MM.1S (cell line): ENCODE measurements at places on chromosomes 6 and 20.

GRCh38 chr6:119250036-119250435 lies 99.5 kb downstream of the MAN1A1 start:
- DNase-seq: no peak

DNA sequence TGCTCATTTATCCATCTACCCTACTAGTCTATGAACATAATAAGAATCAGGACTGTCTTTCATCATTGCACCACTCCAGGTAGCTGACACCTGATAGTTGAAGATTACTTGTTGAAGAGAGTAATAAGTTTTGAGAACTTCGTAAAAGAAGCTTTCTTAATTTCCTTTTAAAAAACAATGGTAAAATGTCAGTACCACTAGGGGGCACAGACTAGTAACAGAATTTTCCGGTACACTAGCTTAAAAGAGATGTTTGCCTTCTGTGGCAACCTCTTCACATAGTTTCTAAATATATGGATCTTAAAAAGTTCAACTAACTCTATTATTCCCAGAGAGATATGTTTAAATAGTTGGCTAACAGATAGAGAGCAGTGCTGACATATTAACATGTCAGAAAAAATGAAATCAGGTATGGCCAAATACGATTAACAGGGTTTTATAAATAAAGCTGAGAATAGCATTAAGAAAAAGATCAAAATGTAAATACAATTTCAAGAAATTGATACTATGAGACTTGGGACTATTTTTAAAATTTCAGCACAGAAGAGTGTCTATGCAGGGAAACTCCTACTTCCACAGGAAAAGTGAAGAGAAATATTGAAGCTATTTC lies 5.4 kb upstream of the KCNQ5 start:
- DNase-seq: peak; percentile 49

DNA sequence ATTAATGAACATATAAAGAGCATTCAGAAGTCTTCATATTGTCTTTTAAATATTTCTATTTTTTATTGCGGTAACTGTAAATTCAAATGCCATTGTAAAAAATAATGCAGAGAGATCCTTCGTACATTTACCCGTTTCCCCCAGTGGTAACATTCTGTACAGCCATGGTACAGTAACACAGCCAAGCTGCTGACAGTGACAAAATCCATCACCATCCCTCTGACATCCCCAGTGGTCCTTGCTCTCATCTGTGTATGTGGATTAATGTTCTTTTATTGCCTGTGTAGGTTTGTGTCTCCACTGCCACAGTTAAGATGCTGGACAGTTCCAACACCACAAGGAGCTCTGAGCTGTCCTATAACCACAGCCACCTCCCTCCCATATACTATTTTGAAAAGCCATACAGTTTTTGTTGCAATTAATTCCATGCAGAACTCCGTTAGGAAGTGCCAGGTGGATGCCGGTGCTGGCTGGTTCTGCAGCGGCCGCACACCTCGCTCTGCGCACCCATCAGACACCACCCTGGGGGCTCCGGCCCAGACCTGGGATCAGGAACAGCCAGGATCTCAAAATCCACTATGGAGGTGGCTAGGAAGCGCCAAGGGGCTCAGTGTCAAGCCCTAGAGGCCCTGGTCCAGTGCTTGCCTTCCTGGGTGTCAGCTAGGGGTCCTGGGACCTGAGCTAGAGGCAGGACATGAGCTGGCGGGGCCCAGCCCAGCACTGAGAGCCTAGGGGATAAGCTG lies 93.1 kb upstream of the PMEPA1 start:
- no peak for DNase-seq

- DNase-seq: no peak
These were observed 10.3 kb upstream of the PRSS16 start for GRCh38 chr6:27237089-27237803.

- peak; percentile 27 for DNase-seq
These were observed 5.7 kb upstream of the RBPJL start for GRCh38 chr20:45300961-45301360.

GRCh38 chr6:43996618-43997344 lies 130.5 kb downstream of the MRPL14 start:
- no peak for DNase-seq

- DNase-seq: peak; percentile 10
These were observed 91.4 kb downstream of the CEBPB start for GRCh38 chr20:50281831-50282591.

DNA sequence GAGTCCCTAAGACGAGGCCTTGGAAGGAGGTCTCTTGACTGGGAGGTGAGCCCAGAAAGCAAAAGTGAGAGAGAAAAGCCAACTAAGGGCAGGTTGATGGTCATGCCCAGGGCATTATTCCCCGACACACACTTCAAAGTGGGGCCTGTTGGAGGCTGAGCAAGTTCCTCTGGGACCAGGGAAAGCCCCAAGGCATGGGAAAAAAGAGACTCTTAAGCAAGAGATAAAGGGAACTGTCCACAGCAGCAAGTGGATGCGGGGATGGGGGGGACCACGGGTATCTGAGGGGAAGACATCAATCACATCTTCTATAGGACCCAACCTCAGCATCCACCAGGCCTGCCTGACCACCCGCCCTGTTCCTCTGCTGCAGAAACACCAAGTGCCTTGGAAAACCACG lies 119.9 kb upstream of the MAFB start:
- no peak for DNase-seq

DNA sequence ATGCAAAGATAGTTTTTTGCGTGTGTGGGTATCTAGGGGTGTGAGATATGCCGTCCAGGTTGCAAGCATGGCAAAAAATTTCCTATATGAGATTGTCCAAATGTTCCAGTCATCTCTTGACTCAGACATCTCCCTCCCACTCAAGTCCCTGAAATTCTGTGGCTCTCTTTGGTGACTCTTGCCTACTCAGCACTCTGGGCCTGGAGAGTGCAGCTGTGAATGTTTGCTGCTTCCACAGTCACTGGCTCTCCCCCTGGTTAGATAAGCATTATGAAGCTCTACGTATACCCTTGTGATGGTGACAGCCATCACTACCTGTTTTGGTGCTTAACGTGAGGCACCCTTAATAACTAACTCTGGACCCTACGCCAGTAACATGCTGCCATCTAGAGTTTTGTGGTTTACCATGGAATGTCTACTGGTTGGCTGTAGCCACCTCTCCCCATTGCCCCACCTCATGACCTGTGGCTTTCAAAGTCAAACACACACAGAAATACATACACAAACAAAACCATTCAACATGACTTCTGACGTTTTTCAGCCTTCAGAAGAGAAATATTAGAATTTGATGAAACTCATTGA lies 621.9 kb upstream of the CITED2 start:
- peak; percentile 83 for DNase-seq

- DNase-seq: no peak
These were observed 207.0 kb downstream of the THBS2 start for GRCh38 chr6:169046483-169047192.

DNA sequence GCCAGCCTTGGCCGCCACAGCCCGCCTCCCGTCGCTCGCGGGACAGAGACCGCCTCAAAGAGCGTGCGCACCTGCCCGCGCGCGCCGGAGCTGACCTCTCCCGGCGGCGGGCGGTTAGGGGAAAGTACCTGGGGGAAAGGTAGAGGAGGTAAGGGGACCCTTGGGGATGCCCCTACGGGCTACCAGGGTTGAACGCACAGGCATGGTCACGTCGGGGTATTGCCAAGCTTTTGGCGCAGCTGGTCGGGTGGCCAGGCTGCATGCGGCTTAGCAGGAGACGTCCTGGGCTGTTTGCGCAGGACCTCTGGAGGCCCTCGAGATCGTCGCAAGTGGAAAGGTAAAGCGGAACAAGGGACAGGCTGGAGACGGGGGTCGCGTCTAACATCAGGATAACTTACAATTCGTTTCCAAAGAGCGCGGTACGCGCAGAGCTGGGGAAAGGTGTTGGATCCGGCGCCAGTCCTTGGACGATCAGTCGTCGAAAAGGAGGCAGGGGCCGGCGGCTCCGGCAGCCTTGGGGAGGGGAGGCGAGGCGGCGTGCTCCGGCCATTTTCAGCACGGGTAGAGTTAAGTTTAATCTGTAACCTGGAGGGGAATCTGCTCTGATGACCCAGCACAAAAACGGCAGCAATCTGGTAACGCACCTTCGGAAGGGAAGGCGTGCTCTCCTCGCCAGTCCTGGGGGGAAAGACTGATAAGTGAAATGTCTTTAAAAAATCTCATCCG lies 9.0 kb downstream of the GNAS-AS1 start:
- no peak for DNase-seq

GRCh38 chr6:16277101-16277981 lies 39.0 kb downstream of the GMPR start:
- DNase-seq: peak; percentile 57

- DNase-seq: peak; percentile 76
These were observed 60.2 kb downstream of the GCLC start for GRCh38 chr6:53484476-53485280.

DNA sequence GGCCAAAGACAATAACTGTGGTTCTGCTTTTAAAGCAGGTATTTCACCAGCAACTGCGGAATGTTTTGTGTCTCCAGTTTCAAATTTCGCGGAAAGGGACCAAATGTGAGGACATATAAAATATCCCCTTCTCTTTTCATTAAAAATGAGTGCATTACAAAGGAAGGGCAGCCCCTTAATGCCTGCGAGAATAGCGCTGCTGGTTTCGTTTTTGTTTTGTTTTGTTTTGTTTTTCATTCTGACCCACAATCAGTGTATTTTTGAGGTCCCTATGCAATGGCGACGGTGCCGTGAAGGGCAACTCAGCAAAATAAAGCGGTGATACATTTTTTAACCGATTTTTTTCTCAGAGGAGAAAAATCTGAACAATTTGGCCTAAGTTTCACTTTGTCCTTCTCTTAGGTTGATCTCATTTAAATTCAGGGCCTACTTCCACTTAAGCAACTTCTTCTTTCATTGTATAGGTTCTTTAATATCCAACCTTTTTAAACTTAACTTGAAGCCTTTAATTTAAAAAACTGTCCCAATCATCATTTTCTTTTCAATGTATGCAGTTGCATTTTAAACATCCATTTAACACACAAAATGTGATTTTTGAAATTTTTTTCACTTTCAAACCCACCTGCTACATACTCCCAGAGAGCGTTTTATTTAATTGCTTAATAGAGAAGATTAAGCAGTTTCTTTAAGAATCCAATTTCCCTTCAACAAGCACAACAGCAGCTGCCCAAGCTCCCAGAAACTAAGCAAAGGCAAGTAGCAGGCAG lies 2.9 kb upstream of the HIVEP2 start:
- DNase-seq: peak; percentile 63

GRCh38 chr6:33739571-33739970 lies 7.1 kb downstream of the IP6K3 start:
- DNase-seq: no peak

DNA sequence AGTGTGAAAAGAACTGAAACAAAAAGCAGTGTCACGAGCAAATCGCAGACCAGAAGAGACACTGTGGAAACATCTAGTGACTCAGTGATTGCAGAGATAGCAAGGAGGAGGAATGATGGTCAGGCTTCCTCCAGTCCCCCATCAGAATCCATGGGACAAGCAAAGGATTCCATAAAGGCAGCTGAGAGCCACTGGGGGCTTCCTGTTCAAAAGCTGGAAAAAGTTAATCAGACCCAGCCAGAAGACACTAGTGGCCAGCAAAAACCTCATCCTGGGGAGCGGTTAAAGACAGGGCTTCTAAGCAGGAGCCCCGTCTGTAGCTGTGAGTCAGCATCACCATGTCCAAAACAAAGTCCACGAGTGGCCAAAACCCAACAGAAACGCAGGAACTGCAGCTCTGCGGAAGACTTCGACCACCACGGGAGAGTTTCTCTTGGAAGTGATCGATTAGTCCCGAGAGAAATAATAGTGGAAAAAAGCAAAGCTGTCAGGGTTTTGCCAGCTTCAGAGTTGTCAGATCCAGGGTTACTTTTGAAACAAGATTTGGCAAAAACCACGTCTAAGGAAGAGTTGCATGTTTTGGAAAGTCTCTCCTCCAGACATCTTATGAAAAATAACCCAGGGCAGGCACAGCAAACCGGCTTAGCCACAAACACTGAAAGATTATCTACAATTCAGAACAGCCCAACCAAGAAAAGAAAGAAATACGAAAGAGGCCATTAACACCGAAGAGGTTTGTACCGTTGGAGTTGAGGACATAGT lies 51.0 kb downstream of the JAG1 start:
- no peak for DNase-seq

- no peak for DNase-seq
These were observed 10.9 kb upstream of the MBOAT1 start for GRCh38 chr6:20223141-20223540.

DNA sequence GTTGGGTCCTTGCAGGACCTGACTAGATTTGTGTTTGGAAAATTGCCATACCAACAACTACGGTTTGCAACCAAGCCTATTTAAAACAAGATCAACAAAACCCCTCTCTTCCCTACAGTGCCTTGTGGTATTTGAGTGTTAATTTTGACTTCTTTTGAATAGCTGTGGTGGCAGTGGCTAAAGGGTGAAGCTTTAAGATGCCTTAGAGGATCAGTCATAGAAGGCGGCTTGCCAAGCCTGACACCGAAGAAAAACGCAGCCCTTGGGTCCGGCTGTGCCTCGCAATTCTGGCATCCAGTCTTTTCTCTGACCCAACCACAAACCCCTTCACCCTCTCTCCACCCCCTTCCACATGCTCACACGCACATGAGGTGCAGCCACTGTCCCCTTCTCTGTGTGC lies 32.6 kb downstream of the BMP6 start:
- no peak for DNase-seq

DNA sequence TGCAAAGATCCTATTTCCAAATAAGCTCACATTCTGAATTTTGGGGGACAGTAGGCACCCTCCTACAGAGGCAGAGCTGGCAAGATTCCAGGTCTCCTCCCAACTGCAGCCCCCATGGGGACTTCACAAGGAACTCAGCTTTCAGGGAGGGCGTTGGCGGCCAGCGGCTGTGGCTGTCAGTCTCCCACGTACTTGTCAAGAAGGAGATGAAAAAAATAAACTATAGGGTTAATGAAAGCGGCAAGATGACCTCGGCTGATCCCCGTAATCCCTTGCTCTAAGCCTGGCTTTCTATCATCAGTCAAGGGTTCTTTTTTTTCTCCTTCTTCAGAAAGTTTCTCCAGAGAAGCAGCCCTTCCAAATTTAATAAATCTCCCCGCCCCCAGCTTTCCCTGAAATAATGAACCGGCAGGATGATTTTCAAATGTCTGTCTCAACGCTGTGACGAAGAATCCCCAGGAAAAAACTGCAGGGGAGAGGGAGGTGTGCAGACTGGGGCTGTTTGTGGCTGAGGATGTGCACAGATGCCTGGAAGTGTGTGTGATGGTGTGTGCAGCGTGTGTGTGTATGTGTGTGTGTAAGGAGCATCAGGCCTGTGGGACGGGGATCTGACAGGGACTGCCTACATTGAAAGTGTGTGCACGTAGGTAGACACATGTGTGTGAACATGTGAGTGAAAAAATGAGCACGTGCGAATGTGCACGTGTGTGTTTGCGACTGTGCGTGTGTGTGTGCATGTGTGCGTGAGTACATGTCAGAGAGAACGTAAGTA lies 78.7 kb downstream of the SLC2A10 start:
- DNase-seq: no peak

- DNase-seq: no peak
These were observed 559.5 kb upstream of the PTCHD4 start for GRCh38 chr6:48670546-48670945.

DNA sequence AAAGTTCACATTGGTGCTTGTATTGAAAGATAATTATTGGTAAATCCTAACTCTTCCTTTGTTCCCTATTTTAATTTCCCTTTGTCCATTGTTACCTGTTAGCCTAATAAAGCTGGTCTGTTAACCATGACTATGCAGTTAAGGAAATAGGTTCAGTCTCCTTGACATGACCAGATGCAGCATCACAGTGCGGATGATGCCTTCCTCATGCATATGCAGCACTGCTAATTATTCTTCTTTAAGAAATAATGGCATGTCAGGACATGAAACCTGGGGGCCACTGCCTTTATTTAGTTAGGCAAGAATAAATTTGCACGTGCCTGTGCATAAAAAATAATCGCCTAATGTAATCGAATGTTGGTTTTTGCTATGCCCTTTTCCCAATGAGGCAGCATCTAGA lies 16.5 kb downstream of the PBOV1 start:
- no peak for DNase-seq

- DNase-seq: no peak
These were observed 47.8 kb downstream of the GFOD1 start for GRCh38 chr6:13439644-13440043.
